ENCODE measurements at places on chromosomes 6 and 20.

DNA sequence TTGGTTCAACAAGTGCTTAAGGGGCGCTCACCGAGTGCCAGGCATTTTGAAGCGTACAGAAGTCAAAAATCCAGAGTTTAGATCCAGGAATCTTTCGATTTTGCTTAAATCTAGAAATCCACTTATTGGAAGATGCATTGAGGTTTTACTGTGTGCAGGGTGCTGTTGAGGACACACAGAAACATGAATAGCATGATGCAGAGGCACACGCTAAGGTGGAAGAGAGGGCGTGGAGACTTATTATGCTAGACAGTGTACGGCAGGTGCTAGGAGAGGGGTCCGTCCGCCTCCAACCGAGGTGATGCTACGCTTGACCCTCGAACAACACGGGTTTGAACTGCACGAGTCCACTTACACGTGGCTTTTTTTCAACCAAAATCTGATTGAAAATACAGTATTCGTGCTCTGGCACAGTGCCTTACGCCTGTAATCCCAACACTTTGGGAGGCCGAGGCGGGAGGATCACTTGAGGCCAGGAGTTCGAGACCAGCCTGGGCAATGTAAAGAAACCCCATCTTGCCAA lies 1.0 kb upstream of the KIF13A start:
- no peak for DNase-seq

- DNase-seq = peak; percentile 44
These were observed 228.9 kb downstream of the ALDH8A1 start for GRCh38 chr6:134721060-134721405.

- DNase-seq = no peak
These were observed 326.2 kb upstream of the PRDM1 start for GRCh38 chr6:105759946-105760345.

GRCh38 chr6:132202574-132202973 lies 198.7 kb downstream of the MOXD1 start:
- DNase-seq = peak; percentile 77

- DNase-seq = peak; percentile 87
These were observed 57.6 kb upstream of the FOXP4 start for GRCh38 chr6:41488433-41489119.

DNA sequence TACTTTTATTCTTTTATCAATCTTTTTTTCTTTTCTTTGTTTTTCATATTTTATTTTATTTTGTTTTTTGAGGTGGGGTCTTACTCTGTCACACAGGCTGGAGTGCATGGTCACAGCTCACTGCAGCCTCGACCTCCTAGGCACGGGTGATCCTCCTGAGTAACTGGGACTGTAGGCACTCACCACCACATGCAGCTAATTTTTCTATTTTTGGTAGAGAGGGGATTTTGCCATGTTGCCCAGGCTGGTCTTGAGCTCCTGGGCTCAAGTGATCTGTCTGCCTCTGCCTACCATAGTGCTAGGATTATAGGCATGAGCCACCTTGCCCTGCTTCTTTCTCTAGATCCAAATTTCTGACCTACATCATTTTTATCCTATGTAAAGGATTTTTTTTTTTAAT lies 153.2 kb downstream of the CDKAL1 start:
- DNase-seq = no peak

DNA sequence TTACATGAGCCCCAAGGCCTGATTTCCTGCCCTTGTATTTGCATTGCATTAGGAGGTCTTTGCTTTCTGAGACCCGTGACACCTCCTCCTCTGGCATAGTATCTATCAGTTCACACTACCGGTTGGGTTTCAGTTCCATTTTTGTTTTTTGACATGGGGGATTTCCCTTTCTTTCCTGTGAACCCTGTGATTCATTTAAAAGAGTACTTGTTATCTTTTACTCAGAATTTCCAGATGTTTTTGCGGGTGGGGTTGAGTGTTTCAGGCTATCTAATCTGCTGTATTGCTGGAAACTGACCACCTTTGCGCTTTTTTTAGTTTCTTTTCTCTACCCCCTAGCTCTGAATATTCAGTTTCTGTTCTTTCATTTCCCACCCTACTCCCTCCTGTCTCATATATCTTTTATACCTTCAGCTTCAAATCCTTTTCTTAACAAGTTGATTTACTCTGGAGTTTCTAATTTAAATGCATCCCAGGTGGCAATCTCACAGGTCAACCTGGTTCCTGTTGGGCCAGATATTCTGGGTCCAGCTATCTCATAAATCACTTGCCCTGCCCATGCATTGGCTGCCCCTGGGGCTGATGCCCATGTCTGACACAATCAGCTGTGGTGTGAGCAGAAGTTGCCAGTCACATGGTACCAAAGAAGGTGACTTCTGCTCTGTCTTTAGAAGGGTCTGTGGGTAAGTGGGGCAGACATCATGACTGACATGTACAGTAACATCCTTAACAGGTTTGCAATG lies 14.3 kb upstream of the NCOA3 start:
- DNase-seq = no peak

DNA sequence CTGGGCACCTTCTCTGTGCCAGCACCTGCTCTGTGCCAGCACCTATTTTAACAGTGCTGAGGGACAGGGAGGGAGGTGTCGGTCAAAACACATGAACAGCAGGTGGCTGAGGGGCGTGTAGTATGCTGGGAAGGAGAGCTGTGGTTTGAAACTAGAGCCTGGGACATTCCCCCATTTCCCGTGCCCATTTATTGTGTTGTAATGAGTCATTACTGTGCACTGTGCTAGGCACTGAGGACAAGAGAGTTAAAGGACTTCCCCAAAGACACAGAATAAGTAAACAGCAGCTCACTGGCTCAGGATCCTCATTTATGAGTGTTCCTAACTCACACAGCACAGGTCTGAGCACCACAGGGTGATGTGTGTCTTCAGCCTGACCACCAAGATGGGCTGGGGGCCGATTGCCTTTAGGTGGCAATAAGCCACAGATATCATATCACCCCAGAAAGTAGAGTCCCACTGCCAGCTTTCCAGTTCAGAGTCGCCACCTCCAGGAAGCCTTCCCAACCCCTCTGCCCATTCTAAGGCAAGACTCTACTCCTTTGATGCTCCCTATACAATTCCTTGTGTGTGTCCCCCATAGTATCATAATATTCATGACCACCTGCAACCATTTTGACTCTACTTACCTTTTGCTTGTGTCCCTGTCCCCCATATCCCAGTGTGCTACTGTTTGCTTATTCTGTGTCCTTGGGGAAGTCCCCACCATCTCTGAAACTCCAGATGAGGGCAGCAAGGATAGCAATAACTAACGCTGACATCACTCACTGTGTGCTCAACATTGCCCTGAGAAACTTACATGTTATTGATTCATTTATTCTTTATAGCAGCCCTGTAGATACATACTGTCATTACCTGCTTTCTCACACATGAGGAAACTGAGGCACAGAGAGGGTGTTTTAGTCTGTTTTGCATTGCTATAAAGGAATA lies 87.3 kb downstream of the TOX2 start:
- DNase-seq = no peak

DNA sequence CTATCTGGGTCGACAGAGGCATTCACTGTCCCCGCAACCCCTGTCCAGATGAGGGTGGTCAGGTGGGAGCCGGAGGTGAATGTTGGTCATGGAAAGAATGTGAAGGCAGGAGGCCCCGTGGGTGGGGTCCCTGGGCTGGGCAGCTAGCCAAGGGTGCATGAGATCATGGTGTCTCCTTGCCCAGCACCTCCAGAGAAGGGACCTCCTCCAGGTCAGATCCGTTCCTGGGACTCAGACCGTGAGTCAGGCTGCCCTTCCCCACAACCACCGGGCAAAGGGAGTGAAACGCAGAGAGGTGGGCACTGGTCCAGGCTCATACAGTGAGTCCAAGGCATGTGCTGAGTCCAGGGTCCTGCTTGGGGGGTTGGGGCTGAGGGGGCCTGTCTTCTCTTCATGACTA lies 3.5 kb downstream of the FOXS1 start:
- no peak for DNase-seq

DNA sequence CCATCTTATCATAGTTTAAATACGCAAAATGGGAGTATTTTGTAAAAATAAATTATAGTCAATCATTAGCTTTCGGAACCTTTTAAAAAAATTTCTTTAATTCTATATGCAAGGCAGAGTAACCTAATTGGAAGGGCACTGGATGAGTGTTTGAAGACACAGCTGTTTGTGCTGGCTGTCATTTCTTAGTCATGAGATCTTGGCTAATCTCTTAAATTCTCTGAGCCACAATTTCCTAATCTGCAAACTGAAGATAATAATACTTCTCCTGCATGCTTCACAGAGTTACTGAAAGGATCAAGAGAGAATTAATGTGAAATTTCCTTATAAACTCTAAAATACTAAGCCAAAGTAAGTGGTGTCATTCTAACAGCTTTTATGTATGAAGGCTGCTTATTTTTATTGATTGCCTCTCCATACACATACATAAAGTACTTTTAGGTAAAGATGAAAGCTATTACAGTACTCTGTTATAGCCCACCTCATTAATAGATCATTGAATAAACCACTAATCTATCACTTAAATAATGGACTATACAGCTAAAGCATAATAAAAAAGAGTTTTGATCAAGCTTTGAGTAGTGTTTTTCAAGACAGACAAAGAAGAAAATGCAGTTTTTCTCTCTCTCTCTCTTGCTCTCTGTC lies 383.7 kb upstream of the IRAK1BP1 start:
- DNase-seq = no peak

- DNase-seq = no peak
These were observed 208.2 kb downstream of the DLL1 start for GRCh38 chr6:170082531-170083187.

GRCh38 chr6:158717341-158718330 lies 67.8 kb downstream of the SYTL3 start:
- no peak for DNase-seq

GRCh38 chr20:7090811-7091210 lies 323.3 kb downstream of the BMP2 start:
- DNase-seq = no peak

DNA sequence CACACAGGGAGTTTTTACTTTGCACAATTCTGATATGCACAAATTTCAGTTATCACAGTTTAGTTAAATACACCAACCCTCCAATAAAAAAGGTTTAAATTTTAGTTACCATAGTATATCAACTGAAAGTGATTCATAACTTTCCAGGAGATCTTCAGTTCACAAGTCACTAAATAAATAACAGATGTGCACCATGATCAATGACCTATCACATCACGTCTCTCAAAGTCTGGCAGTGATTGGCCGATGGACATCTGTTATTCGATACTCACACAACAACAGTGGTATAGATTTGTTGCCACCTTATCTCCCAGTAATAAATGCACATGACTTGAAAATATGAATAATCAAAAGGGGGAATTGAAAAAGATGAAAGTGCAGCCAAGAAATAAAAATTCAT lies 66.8 kb upstream of the PTCHD4 start:
- peak; percentile 15 for DNase-seq

GRCh38 chr6:80356000-80356399 lies 249.5 kb downstream of the BCKDHB start:
- DNase-seq = no peak

DNA sequence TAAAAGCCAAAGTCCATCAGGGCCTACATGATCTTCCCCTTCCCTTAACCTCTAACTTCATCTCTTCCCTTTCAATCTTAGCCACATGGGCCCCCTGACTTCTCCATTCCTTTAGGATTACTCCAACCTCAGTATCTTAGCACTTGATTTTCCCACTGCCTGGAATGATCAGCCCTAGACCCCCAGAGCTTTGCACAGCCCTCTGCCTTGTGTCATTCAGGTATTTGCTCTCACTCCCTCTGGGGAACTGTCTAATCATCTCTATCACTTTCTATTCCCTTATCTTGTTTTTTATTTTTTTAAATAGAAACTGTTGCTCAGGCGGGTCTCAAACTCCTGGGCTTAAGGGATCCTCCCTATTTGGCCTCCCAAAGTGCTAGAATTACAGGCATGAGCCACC lies 13.3 kb upstream of the ZNFX1 start:
- no peak for DNase-seq

DNA sequence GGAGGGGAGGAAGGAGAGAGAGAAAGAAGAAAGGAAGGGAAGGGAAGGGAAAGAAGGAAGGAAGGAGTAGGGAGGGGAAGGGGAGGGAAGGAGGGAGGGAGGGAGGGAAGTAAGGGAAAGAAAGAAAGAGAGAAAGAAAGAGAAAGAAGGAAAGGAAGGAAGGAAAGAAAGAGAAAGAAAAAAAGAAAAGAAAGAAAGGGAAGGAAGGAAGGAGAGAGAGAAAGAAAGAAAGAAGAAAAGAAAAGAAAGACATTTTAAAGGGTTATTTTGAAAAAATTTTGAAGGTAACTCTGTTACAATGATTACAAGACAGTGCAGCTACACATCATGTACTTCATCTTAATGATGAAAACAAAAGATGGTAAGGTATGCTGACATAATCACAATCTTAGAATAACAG lies 3.9 kb downstream of the KIAA0319 start:
- DNase-seq = no peak

GRCh38 chr20:51752343-51752951 lies 15.7 kb downstream of the ATP9A start:
- peak; percentile 77 for DNase-seq

DNA sequence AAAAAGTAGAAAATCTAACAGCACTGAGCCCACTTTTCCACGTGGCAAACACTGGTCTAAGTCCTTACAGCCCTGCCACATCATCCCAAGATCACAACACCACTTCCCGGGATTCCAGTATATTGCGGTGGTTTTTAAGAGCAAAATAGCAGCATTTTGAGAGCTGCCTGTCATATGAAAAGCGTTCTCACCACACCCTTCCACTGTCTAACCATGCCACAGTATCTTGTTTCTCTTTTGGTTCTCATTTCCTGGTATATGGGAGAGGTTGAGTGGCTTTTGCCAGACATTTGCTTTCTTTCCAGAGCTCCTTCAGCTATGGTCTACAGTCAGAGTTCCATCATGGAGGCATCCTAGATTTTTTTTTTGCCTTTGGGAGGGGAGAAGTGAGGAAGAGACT lies 243.0 kb downstream of the TSHZ2 start:
- DNase-seq = no peak

DNA sequence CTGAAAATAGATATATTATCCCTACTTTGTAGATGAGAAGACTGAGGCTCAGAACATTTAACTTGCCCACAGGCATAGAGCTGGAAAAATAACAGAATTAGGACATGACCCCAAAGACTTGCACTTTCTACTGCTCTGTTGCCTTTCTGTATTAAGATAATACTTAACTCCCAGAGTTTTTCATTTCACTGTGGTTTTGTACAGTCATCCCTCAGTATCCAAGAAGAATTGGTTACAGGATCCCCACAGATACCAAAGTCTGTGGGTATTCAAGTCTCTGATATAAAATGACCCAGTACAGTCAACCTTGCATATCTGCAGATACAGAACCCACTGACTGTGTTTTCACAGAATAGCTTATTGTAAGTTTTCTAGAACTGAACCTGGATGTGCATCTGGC lies 16.8 kb downstream of the MRS2 start:
- DNase-seq = no peak

- DNase-seq = no peak
These were observed 166.9 kb upstream of the SALL4 start for GRCh38 chr20:51969191-51969590.

DNA sequence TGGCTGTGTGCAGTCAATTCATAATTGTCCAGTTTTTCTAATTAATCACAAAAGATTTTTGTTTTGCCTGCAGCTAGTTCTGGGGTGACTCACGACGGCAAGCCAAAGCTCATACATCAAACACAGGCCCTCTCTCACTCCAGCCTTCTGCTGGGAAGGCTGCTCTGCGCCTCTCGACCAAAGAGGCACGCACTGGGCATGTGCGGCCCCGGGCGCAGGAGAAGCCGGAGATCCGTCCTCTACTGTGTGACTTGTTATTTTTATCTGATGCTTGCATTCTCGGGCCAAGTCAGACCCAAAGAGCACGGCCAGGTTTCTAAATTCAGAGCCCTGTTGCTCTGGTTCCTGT lies 98.5 kb downstream of the TFAP2A start:
- DNase-seq = peak; percentile 62

- DNase-seq = no peak
These were observed 65.3 kb downstream of the NRSN1 start for GRCh38 chr6:24191346-24191745.

GRCh38 chr20:36833275-36834020 lies 42.5 kb upstream of the TLDC2 start:
- DNase-seq = no peak

Measured in HFF-Myc (cell line).